Stomach (tissue), 19 donors: ENCODE measurements at places on chromosomes 7 and 10. TPM values are rescaled to one million over a fixed set of nuclear protein-coding genes. Genes with fewer than 3 reads are reported as not detected.
A peak's percentile ranks its signal among the peaks of the same experiment; 100 is the strongest.

Gene MGAM2
- 1.2 TPM for total RNA-seq

Gene SPDYE18
- total RNA-seq: not detected

Gene TET1
- total RNA-seq: 3.8 TPM

Gene PRXL2A
- 23.3 TPM for total RNA-seq

Gene LRWD1
- total RNA-seq: 21.4 TPM

Gene AGBL3
- 8.4 TPM for total RNA-seq

Gene KIAA1549
- total RNA-seq: 2.0 TPM

- no peak for DNase-seq
Observed at GRCh38 chr10:48290286-48290685, 15.8 kb upstream of the FRMPD2 start.

- no peak for DNase-seq
Observed at GRCh38 chr10:121592155-121592890, 5.9 kb downstream of the FGFR2 start.

DNA sequence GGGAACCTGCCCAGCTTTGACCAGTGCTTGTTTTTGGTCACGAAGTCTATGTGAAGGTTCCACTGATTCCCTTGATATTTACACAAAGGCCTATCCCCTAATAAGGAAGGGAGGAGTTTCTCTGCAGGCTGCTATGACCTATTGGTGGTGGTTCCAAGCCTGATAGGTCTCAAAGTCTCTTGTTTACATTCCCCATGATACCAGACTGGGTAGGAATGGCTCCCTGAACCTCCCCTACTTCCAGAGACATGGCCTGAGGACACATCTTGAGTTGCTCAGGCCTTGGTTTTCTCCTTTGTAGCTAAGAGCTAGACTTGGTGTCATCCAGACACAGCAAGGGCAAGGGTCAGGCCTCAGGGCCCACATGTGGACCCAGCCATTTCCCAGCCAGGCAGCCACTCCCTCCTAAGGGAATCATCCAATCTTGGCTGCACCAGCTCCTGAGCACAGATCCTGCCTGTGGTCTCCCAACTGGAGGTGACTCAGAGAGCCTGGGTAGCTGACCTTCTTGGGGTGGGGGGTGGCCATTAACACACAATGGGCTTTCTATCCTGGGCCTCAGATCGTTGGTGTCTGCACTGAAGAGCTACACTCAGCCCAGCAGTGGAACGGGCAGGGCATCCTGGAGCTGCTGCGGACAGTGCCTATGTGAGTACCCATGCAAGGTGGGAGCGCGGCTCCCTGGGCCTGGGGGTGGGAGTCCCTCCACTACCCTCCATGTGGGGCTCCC is 51.0 kb upstream of the TRIM8 start:
- no peak for DNase-seq

DNA sequence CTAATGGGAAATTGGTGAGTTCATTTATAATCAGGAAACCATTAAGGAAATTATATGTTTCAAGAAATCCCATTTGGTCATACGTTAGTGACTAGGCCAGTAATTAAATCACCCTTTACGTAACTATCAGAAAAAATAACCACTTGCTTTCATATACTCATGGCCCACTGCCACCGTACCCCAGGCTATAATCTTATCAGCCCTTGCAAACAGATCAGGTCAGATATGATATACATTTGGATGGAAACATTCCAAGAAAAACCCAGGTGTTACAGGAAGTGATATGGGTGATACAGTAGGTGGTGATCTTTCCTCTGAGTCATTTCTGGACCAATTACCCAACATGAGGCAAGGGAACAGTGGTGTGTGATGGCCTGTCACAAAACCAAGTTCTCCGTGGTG is 481.0 kb upstream of the SEMA3A start:
- DNase-seq: peak; percentile 24

DNA sequence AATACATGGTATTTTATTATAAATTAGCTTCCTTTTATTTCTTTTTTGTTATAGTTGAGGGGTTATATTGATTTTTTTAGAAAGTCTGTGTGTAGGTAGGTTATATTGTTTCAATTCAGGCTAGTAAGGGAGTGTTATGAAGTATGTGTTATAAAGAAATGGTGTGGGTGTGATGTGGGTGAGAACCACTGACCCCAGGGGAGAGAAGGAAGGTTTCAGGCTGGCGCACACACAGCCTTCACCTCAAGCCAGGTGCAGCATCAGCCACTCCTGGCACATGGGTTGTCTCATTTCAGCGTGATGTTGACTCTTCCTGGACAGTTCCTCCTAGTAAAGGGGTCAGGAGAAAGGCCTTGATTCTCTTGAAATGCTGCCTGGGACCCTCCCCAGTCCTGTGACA is 291.3 kb downstream of the POU6F2 start:
- no peak for DNase-seq

- DNase-seq: no peak
Observed at GRCh38 chr7:105830405-105831301, 45.7 kb downstream of the ATXN7L1 start.

DNA sequence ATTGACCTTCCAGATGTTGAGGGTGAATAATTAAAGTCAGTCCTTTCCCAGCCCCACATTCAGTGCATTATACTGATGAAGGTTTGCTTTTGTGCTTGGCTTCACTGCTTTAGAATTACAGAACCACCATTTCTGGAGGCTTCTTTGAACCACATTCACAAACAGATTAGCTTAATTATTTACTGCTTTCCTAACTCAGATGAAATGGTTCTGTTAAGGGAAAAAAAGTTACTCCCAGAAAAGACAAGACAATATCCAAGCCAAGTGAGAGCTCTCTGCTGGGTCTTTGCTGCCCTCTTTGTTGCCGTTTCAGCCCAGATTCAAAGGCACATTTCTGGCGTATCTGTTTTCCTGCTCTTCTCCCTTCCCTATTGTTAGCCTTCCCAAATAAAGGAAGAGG is 188.9 kb downstream of the AHR start:
- DNase-seq: no peak

GRCh38 chr10:48976196-48976595 is 36.6 kb upstream of the LRRC18 start:
- peak; percentile 55 for DNase-seq

GRCh38 chr10:86876748-86877147 is 80.7 kb downstream of the MMRN2 start:
- no peak for DNase-seq

DNA sequence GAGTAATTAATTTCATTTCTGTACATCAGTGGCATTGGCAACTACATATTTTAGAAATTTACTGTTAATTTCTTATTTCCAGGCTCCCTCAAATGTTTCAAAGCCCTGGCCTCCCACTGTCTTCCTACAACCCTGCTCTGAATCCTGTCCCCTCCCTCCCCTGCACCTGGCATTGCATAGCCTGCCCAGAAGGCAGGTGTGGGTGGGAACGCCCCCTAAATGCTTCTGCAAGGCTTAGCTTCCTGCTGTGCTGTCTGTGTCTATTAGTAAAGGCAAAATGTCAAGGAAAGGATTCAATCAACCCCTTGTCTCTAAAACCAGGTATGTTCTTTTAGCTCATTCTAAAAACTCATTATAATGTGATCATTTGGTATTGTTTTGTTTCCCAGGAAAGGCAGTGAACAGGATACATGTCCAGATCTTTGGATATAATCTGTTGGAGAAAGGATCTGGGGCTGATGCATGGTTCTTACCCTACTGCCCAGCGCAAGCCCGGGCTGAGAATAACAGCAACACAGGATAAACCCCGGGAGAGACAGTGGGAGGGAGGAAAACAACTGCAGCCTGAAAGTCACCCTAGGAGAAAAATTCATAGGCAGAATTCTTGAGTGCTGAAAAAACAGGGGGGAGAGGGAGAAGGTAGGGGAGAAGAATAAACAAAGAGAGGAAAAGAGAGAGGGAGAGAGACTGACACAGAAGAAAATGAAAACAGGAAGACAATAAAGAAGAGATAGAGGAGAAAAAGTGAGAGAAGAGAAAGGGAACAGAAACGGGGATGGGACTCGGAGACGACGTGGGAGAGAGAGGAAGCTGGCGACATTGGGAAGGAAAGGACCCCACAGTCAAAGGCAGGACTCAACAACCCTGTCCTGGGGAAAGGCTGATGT is 589 bp downstream of the ZNF488 start:
- DNase-seq: peak; percentile 49

GRCh38 chr10:124152139-124153022 is 59.0 kb upstream of the CHST15 start:
- peak; percentile 55 for DNase-seq

- no peak for DNase-seq
Observed at GRCh38 chr10:28111712-28112111, 112.8 kb upstream of the ODAD2 start.

GRCh38 chr10:97291357-97292096 is 910 bp downstream of the ARHGAP19 start:
- DNase-seq: no peak

GRCh38 chr7:111735661-111736551 is 173.6 kb upstream of the IMMP2L start:
- peak; percentile 85 for DNase-seq

- no peak for DNase-seq
Observed at GRCh38 chr10:96244354-96244753, 27.0 kb downstream of the BLNK start.

- peak; percentile 9 for DNase-seq
Observed at GRCh38 chr7:116139007-116139406, 71.3 kb upstream of the TES start.

GRCh38 chr10:100664316-100665149 is 80.8 kb upstream of the PAX2 start:
- DNase-seq: no peak

- no peak for DNase-seq
Observed at GRCh38 chr7:116310141-116310540, 99.8 kb downstream of the TES start.

- no peak for DNase-seq
Observed at GRCh38 chr10:58873161-58873560, 303.3 kb upstream of the PHYHIPL start.

GRCh38 chr10:76942628-76943416 is 694.8 kb downstream of the KCNMA1 start:
- DNase-seq: no peak

DNA sequence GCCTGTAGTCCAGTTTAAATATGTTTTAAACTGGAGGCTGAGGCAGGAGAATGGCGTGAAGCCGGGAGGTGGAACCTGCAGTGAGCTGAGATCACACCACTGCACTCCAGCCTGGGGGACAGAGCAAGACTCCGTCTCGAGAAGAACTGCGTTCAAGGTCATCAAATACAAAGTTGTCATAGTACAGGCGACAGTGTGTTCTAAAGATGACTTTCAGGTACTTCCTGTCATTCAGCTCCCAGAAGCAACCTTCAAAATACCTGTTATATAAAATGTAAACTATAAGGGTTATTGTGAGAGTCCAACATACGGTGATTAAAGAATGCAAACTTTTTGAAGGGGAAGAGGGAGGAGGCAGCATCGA is 8.7 kb downstream of the MPP7 start:
- no peak for DNase-seq
